CD14-positive monocyte (primary cell): ENCODE measurements at places on chromosomes 5 and 9.

DNA sequence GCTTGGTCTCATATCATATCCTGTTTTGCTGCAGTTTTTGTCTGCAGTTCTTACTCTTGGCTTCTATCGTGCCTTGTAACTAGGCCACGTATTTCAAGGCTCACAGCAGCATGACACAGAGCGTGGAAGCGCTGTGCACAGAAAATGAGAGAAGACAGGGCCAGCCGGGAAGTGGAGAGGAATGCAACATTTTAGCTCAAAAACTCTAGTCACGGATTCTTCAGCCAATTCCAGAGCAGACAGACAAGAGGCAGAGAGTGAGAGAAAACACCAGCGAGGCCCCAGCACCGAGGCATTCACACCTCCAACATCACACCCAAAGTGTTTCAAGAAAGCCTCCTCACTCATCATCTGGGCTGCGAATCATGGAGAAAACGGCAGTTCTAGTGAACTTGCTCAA is 160.8 kb downstream of the DNAH5 start:
- no peaks in the 10 kb centered on the region for H3K27me3 ChIP-seq
- no peak for DNase-seq
- H3K4me3 ChIP-seq: no peak overlapping the region
- H3K36me3 ChIP-seq: no peaks in the 10 kb centered on the region

- DNase-seq: no peak
- H3K27ac ChIP-seq: no peak overlapping the region
- no peaks in the 10 kb centered on the region for H3K36me3 ChIP-seq
- H3K4me3 ChIP-seq: no peak overlapping the region
- no peaks in the 10 kb centered on the region for H3K27me3 ChIP-seq
- H3K4me1 ChIP-seq: no peaks in the 10 kb centered on the region
These were observed 136.8 kb downstream of the CFAP90 start for GRCh38 chr5:7714119-7714518.

GRCh38 chr5:123262216-123262823 is 160.9 kb downstream of the CEP120 start:
- H3K4me3 ChIP-seq: no peak overlapping the region
- H3K27me3 ChIP-seq: no peaks in the 10 kb centered on the region
- no peak overlapping the region for H3K27ac ChIP-seq
- no peak for DNase-seq

- H3K27me3 ChIP-seq: peaks cover 18% of the 10 kb centered on the region
- no peak overlapping the region for H3K4me3 ChIP-seq
- no peaks in the 10 kb centered on the region for H3K4me1 ChIP-seq
- H3K27ac ChIP-seq: no peak overlapping the region
These were observed 34.4 kb downstream of the MAP1B start for GRCh38 chr5:72141440-72142355.

DNA sequence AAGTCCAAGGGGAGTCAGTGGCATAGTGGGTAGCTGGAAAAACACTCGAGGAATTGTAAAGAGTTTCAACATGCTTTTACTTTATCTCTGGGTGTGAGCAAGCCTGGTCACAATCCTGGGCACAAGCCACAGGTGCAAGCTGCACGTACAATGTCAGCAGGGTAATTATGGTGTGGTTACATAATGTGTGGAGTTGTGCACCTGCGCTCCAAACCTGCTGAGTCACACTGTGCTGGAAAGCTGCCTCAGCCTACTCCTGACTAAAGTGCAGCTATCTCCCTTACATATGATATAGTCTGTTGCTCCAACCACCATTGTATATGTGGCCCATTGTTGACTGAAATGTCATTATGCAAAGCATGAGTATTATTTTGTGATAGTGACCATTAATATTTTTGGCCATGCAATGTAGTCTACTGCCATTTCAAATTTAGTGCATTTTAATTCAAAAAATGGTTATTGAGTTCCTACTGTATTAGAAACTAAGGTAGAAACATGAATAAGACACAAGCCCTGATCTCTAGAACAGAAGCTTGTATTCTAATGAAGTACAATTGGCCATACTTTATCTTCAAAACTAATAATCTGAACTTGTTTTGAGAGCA is 160.9 kb upstream of the SLC30A5 start:
- no peaks in the 10 kb centered on the region for H3K36me3 ChIP-seq
- H3K4me1 ChIP-seq: no peaks in the 10 kb centered on the region
- no peak for DNase-seq
- H3K4me3 ChIP-seq: no peak overlapping the region

GRCh38 chr9:69465473-69465872 is 140.5 kb downstream of the ENTREP1 start:
- no peaks in the 10 kb centered on the region for H3K36me3 ChIP-seq
- no peak for DNase-seq
- H3K4me3 ChIP-seq: no peak overlapping the region
- H3K27ac ChIP-seq: no peak overlapping the region

DNA sequence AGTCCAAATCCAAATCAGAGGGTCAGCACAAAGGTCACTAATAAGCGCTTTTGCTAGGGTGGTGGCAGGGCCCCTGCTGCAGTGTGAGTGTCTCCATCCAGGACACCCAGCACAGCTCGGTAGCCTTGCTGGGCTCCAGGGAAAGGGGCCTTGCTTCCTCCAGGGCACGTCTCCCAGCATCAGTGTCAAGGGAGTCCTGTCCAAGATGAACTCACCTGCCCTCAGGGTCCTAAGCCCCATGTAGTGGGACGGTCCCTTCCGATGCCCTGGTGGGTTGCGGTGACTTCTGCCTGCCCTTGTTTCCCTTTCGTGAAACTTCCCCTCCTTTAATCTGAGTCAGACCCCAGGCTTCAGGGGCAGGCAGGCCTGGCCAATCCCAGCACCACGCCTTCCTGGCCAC is 101.7 kb downstream of the ZNF354C start:
- no peaks in the 10 kb centered on the region for H3K27me3 ChIP-seq
- H3K4me3 ChIP-seq: no peak overlapping the region
- H3K36me3 ChIP-seq: no peaks in the 10 kb centered on the region
- peaks cover 2% of the 10 kb centered on the region for H3K4me1 ChIP-seq
- DNase-seq: no peak
- no peak overlapping the region for H3K27ac ChIP-seq

DNA sequence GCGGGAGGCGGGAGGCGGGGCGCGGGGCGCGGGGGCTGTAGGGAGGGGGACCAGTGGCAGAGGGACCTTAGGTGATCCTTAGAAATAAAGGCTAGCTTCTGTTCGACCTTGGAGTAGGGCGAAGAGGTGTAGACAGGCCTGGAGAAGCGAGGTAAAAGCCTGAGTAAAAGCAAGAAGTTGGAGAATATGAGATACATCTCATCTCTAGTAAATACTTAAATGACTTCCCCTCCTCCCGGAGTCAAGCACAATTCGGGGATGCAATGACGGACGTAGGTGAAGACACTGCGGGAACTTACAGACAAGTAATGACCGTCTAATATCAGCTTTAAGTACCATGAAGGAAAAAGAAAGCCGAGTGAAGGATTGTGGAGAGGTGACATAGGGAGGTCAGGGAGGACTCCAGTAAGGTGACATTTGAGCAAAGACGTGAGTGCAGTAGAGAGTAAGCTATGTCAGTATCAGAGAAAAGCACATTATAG is 466 bp downstream of the SMC2 start:
- peak overlapping the region; percentile 73 for H3K4me3 ChIP-seq
- peaks cover 3% of the 10 kb centered on the region for H3K36me3 ChIP-seq
- peaks cover 33% of the 10 kb centered on the region for H3K4me1 ChIP-seq
- no peak for DNase-seq
- peak overlapping the region; percentile 97 for H3K27ac ChIP-seq

- no peaks in the 10 kb centered on the region for H3K4me1 ChIP-seq
- no peak overlapping the region for H3K27ac ChIP-seq
- no peak overlapping the region for H3K4me3 ChIP-seq
- no peaks in the 10 kb centered on the region for H3K36me3 ChIP-seq
- H3K27me3 ChIP-seq: no peaks in the 10 kb centered on the region
- DNase-seq: no peak
These were observed 10.4 kb upstream of the PCDHGC3 start for GRCh38 chr5:141465351-141465750.

GRCh38 chr9:23483566-23483965 is 342.5 kb downstream of the ELAVL2 start:
- H3K27ac ChIP-seq: no peak overlapping the region
- no peaks in the 10 kb centered on the region for H3K27me3 ChIP-seq
- H3K36me3 ChIP-seq: no peaks in the 10 kb centered on the region
- no peak for DNase-seq
- H3K4me3 ChIP-seq: no peak overlapping the region

DNA sequence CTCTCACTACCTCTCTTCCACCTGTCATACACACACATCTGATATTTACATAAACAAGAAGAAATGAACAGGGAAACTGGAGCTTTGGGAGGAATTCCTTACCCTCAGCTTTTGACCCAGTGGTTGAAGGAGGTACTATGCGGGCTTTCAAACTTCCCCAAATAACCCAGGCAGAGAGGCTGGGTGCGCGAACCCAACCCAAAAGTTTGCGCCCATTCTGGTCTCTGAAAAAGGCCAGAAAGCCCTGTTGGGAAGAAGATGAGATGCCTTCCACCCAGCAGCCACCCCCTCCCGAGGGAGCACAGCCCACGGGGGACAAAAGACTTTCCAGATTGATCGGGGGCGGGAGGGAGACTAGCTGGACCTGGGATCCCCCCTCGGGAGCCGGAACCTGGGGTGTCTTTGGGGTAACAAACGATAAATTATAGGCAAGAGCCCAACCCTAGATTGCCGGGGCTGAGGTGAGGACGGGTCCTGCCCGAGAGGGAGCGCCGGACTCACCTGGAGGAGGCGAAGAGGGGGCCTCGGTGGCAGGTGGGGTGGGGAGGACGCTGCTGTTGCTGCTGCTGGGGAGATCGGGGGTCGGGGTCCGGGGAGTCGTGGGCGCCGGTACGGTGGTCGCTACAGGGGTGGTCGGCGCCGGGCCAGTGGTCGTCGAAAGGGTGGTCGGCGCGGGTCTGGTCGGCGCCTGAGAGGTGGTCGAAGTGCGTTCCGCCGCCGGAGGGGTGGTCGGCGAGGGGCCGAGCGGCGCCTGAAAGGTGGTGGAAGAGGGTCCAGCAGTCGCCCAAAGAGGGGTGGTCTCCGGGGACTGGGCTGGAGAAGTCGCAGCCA is 798 bp downstream of the MEGF9 start:
- H3K27me3 ChIP-seq: no peaks in the 10 kb centered on the region
- peak overlapping the region; percentile 99 for H3K4me3 ChIP-seq
- peaks cover 41% of the 10 kb centered on the region for H3K4me1 ChIP-seq
- DNase-seq: no peak

DNA sequence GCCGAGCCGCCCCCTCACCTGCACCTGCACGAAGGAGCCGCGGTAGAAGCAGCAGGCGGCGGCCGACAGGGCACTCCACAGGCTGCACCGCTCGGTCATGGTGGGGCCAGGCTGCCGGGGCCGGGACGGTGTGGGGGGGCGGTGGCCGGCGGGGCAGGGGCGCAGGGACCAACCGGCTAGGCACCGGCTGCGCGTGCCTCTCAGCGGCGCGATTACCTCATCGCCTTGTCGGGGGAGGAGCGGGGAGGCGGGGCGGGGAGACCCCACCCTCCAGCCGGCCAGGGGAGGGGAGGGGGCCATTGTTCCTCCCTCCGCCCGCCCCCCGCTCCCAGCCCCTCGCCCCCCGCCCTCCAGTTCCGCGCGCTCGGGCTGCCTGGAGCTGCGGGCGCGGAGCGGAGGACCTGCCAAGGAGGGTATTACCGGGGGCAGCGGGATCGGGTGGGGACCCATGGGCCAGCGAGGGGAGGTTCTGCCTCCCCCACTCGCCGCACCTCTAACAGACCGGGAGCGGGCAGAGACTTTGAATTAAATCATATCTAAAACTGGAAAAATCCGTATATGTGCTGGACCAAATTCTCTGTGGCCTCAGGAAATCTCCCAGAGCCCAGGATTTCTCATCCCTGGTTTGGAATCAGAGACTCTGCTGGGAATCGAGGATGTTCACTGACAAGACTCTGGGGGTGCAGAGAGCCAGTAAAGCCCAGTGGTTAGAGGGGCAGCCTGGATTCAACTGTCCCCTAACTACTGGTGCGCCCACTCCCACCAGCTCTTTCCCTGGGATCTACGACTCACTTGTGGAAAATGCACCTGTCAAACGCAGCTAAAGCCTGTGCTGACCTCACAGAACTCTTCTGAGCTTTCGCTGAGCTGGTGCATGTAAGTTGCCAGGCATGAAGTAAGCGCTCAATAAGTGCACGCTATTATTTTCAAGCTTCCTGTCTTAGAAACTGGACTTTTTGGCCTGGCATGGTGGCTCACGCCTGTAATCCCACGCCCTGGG is 20.3 kb upstream of the TOR2A start:
- H3K27me3 ChIP-seq: no peaks in the 10 kb centered on the region
- H3K4me3 ChIP-seq: no peak overlapping the region
- no peaks in the 10 kb centered on the region for H3K4me1 ChIP-seq
- DNase-seq: no peak

DNA sequence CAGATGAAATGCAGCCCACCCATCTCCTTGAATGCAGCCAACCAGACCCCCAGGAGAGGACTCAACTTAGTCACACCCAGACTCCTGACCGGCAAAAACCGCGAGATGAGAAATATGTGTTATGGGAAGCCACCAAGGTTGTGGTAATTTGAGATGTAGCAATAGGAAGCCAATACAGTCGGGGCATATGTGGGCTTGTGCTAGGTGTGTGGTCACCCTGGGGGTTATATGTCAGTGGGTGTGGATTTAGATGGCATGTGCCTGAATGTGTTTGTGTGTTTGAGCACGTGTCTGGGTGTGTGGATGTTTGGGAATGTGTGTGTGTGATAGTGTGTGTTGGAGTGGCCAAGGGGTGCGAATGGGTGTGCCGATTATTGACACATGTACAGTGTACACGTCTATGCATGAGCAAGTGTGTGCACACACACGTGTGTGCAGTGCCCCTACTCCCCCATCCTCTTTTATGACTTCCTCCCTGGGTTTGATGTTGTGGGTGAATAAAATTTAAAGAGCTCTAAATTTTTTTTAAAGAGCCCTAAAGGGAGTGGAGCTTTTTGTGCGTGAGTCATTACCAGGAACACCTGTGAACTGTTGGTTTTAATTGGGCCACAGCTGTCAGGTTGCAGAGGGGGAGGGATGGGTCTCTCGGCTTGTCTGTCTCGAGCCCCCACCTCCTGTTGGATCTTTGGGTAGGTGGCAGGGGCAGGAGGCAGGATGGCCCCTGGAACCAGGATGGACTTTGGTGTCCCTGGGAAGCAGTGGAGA is 86.8 kb downstream of the LHX2 start:
- DNase-seq: no peak
- H3K4me1 ChIP-seq: no peaks in the 10 kb centered on the region
- no peaks in the 10 kb centered on the region for H3K27me3 ChIP-seq
- no peaks in the 10 kb centered on the region for H3K36me3 ChIP-seq
- no peak overlapping the region for H3K27ac ChIP-seq
- no peak overlapping the region for H3K4me3 ChIP-seq
